ENCODE measurements at places on chromosomes 4 and X.

DNA sequence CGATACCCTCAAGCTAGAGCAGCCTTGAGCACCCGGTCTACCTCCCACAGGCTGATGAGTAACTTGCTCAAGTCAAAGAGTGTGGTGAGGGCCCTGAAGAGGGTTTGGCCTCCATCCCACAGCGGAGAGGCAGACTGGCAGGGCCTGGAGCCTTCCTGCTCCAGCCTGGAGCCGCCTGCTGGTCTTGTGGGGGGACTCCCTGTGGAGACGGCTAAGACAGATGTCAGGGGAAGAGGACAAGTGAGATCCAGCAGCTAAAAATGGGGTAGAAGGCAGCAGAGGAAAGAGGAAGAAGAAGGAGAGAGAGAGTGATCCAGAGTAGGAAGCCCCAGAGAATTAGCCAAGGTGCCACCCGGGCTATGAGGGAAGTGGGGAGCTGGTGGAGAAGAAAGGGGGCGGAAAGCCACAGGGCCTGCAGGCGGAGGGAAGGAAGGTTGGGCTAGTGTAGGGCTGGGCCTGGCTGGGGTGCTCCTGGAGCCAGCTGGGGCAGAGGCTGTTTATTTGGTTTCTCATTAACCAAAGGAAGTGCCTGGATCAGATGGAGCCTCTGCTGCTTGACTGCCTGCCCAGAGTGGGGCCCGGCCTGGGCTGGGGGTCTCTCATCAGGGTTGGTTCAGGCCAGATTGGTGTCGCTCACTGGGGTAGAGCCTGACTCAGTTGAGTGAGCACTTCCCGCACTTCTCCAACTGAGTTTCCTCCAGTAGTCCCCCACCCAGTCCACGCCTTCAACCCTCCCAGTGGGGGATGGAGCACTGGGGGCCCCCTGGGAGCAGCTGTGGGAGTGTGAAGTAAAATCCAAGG lies 14.2 kb downstream of the EFNB1 start:
- DNase-seq = no peak

DNA sequence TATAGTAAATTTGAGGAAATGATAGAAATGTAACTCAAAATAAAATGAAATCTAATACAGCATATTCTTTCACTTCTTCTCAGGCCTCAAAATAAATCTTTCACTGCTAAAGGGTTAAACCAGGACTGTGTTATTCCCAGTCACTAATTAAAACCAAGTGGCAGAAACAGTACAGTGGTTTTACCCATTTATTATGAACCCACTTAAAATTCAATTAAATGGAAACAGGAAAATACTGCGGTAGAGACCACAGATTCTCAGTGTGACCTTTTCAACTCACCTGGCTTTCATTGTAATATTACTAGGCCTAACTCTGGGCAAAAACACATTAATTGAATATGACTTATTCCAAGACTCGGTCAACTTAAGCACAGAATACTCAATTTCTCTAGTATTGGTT lies 176.5 kb upstream of the DKK2 start:
- no peak for DNase-seq

GRCh38 chr4:138003248-138003647 lies 238.9 kb downstream of the SLC7A11 start:
- DNase-seq = no peak

DNA sequence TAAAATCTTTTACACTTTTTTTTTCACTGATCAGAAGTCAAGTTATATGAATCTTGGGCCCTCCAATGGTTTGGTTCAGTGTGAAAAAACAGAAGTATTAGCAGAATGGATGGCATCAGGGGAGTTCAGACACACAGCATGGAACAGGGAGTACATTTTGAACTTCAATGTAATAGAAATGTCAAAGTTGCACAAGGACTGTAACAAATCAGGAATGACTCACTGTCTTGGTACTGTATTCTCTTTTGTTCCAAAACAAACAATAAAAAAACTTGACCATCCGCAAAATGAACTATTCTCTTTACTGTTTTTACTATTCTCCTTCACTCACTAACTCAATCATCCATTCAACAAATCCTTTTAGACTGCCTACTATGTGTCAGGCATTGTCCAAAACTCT lies 401.0 kb downstream of the FSTL5 start:
- DNase-seq = no peak

DNA sequence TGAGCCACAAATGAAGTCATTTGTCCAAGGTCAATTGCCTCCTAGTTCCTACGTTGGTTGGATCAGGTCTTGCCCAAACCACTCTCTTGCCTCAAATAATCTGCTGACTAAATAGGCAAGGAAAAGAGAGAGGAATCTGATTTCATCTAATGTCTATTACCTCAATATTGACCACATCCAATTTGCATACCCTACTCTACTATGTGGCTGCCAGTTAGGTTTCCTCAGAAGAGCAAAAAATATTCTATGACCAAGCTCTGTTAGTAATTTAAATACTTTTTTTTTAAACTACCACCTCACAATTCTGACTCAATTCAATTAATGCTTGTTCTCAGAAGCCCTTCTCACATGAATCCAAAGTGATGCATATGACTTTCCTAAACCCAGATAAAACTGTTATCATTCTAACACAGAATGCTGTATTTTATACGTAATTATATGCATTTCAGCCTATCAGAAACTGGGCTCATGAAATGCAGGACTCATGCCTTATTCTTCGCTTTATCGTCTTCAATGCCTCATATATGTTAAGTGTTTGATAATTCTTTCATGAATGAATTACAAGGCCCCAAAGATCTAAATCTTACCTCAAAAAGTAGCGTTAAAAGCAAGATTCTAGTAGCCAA lies 98.6 kb downstream of the HUWE1 start:
- DNase-seq = no peak

GRCh38 chr4:26807330-26807729 lies 53.3 kb upstream of the STIM2 start:
- no peak for DNase-seq

GRCh38 chr4:142952821-142953580 lies 106.9 kb upstream of the INPP4B start:
- DNase-seq = no peak

DNA sequence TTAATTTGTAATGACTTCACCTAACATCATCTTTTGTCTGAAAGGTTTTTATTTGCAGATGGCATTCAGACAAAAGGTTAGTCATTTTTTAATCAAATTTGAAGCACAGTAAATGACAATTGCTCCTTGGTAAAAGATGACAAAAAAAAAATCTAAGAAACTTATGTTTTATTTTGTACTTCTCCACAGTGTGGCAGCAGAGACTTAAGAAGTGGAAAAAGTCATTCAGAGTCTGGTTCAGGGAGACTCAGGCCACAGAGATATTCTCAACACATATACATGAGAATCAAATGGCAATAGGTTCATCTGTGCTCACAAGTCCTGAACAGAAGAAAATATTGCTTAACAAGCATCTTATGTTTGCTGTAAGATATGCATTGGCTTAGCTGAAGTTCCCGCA lies 436.2 kb downstream of the KCNIP4 start:
- peak; percentile 20 for DNase-seq

GRCh38 chrX:48472851-48473703 lies 2.9 kb upstream of the FTSJ1 start:
- DNase-seq = no peak

GRCh38 chr4:185399466-185399865 lies 2.8 kb downstream of the ANKRD37 start:
- no peak for DNase-seq

DNA sequence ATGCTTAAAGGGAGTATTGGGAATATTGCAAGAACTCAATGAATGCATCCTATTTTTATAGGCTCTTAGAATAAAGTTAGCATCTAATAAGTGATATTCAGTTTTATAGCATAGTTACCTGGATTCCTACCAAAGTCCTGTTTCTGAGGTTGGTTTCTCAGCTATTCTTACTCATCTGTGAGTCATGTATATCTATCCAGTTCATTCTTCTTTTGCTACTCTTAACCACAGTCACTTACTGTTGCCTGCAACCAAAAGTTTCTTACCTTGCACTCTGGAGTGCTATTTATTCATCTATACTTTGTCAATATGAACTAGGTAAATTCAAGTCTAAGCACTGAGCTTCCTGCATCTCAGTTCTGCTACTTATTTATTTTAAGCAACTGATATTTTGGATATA lies 322.5 kb downstream of the HS3ST1 start:
- DNase-seq = no peak

DNA sequence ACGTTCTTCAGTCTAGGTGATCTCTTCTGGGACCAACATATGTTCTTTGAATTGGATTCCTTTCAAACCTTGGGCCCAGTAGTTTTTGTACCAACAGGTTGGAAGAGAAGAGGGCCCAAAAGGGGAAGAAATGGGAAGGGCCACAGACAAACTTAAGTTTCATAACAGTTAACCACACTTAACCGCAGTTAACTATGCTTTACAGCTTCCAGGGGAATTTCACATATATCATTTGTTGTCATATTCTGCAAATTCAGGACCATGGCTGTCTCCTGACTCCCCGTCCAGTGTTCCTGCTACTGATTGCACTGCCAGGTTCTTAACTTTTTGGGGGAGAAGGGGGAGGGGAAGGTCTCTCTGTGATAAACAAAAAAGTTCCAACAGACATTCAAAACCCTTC lies 34.6 kb downstream of the RTL5 start:
- DNase-seq = no peak

DNA sequence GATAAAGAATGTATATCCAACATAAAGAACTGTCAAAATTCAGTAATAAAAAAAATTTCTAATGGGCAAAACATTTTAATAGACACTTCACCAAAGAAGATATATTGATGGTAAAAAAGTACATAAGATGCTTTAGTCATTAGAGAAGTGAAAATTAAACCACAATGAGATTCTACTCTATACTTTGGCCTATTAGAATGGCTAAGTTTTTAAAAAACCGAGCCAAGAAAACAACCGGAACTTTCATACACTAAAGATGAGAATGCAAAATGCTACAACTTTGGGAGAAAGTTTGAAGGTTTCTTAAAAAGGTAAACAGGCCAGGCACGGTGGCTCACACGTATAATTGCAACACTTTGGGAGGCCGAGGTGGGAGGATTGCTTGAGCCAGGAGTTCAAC lies 20.8 kb downstream of the CNOT6L start:
- DNase-seq = no peak

DNA sequence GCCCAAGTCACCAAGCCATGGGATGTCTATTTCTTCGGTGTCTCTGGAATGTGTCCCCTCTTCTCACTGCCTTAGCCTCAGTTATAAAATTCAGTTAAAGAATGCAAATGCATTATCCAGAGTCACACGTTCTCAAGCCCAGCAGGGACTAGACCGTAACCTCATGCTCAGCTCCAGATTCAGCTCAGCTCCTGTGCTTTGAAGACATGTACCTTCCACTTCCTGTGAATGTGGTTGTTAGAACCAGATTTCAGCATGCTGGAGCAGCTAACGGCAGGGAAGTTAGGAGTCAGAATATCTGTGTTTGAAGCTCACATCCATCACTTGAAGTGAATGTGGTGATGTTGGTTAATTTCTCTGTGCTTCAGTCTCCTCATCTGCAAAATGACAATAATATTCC lies 26.7 kb downstream of the GEMIN8 start:
- no peak for DNase-seq

- no peak for DNase-seq
These were observed 12.3 kb upstream of the SEC24D start for GRCh38 chr4:118848242-118848641.

DNA sequence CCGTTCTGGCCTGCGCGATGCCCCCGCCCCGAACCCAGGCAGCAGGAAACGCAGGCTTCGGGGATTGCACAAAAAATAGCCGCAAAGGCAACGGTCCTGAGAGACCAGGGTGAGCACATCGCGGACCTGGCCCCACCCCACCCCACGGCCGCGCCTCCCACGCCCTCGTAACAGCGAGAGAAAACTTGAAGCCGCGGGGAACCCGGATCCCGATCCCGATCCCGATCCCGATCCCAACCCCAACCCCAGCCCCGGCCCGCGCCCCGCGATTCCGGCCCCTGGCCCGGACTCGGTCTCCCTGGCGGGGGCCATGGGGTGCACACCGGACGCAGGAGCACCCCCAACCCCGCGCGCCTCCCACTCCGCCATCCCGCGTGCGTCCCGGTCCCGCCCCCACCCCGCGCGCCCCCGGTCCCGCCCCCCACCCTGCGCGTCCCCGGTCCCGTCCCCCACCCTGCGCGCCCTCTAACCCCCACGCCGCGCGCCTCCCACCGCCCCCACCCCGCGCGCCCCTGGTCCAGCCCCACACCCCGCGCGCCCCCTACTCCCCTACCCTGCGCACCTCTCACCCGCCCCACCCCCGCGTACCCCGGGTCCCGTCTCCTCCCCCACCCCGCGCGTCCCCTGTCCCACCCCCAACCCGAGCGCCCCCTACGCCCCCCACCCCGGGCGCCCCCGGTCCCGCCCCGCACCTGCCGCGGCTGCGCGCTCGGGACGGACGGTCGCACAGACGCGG lies 29.0 kb downstream of the NOP14 start:
- peak; percentile 15 for DNase-seq

DNA sequence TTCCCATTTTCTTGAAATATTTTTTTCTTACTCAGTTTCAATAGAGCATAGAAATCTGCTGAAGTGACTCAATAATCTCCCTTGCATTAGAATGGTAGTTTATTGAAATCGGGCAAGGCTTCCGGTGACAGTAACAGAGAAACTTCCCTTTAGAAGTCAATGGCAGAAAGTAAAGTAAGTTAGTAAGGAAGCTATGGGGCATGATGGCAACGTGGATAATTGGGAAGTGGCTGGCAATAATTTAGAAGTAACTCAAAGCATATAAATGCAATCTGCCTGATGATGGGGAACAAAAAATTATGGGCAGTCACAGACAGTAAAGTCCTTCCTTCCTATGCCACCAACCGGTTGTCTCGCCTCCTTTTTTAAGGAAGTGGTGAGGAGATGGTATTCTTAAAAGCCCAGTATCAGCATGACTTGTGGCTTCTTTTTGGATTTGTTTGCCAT lies 7.6 kb downstream of the CYBB start:
- no peak for DNase-seq

DNA sequence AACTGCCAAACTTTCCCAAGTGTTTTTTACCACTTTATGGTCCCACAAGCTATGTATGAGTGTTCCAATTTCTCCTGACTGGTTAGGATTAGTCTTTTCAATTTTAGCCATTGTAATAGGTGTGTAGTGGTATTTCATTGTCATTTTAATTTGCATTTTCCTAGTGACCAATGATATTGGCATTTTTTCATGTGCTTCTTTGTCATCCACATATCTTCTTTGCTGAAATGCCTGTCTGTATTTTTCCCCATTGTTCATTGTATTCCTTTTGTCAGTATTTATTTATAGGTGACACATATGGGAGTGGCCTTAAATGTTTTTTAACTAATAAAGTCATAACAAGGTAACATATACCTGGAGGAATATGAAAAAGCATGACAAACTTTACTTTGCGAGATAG lies 9.2 kb upstream of the UBE2D3 start:
- DNase-seq = no peak

- DNase-seq = no peak
These were observed 188.1 kb upstream of the BCOR start for GRCh38 chrX:40285876-40286275.

- DNase-seq = no peak
These were observed 97.6 kb downstream of the AKAP4 start for GRCh38 chrX:50103176-50103575.

DNA sequence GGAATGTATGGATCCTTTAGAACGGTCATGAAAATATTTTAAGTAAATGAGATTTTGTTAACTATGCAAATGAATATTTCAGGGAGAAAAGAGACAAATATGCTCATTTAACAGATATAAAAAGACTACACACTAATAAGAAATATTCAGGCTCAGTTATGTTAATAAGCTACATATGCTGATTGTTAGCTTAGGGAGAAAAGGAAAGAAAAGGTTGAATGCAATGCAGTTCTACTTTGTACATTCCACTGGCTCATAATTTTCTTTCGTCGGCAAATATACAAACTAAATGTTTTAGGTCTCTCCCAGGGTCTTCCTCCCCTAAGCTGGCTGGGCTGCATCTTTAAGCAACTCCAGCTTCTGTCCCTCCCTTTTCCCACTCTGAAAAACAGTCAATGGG lies 2.7 kb upstream of the RTL3 start:
- no peak for DNase-seq
